ENCODE measurements at places on chromosomes 13 and 19. TPM values are rescaled to one million over a fixed set of nuclear protein-coding genes. Genes with fewer than 3 reads are reported as not detected.

Gene ADM5
- total RNA-seq, result 0.28 TPM

Gene CEACAM18
- total RNA-seq, result not detected

Gene KIR3DL2
- not detected for total RNA-seq

Gene C19orf73
- total RNA-seq, result 1.9 TPM

Gene ZNF555
- total RNA-seq, result 4.8 TPM

Gene CPB2
- total RNA-seq, result not detected

Gene C19orf81
- 7.2 TPM for total RNA-seq

Gene RXFP2
- not detected for total RNA-seq

Gene ATP11A
- 27.7 TPM for total RNA-seq

Gene TRMT1
- 19.7 TPM for total RNA-seq

Gene FCHO1
- 1.8 TPM for total RNA-seq

Gene LMTK3
- 1.3 TPM for total RNA-seq

Gene IGFL1
- total RNA-seq, result not detected

Gene VN1R2
- total RNA-seq, result not detected

Gene CDX2
- total RNA-seq, result 0.14 TPM

Gene ZIC2
- total RNA-seq, result not detected

Gene CEACAM3
- 0.11 TPM for total RNA-seq

Gene CCDC70
- total RNA-seq, result not detected

Gene TMEM59L
- 8.4 TPM for total RNA-seq

Gene PRSS57
- not detected for total RNA-seq

Gene GFY
- total RNA-seq, result not detected

Gene TNNI3
- not detected for total RNA-seq

Gene ACP7
- not detected for total RNA-seq

Gene CDK8
- total RNA-seq, result 9.8 TPM

Gene MYO1F
- 20.1 TPM for total RNA-seq

Gene CEACAM6
- total RNA-seq, result not detected

Gene THSD8
- total RNA-seq, result 1.8 TPM

Gene PMIS2
- total RNA-seq, result not detected

Gene SLC6A16
- 1.6 TPM for total RNA-seq

Gene PSG5
- not detected for total RNA-seq

Gene MAP2K2
- 81.5 TPM for total RNA-seq

Gene CEACAM16
- total RNA-seq, result 0.30 TPM

Gene WDR88
- not detected for total RNA-seq

Gene ZNF418
- total RNA-seq, result 6.1 TPM

Gene SHC2
- 28.0 TPM for total RNA-seq

Gene LGI4
- 3.0 TPM for total RNA-seq

Gene CEACAM4
- total RNA-seq, result not detected

Gene CD209
- total RNA-seq, result 17.1 TPM

Gene PRR36
- 0.83 TPM for total RNA-seq

Gene PEAK3
- total RNA-seq, result 1.4 TPM

Gene TMEM86B
- total RNA-seq, result 1.5 TPM

Gene MPND
- 16.6 TPM for total RNA-seq

Gene KLK12
- not detected for total RNA-seq

Gene LRFN3
- 17.9 TPM for total RNA-seq

Gene PKN1
- 184 TPM for total RNA-seq

Gene OR7C2
- total RNA-seq, result not detected

Gene SIPA1L3
- total RNA-seq, result 3.8 TPM

Gene EHD2
- total RNA-seq, result 120 TPM

Gene THOP1
- 43.7 TPM for total RNA-seq

Gene CCL25
- total RNA-seq, result 0.11 TPM
